Stimulated activated CD8-positive, alpha-beta memory T cell treated with anti-CD3 and anti-CD28 coated beads, Interleukin-2, amount 100 ng/mL, for 1 hour (primary cell): ENCODE measurements at places on chromosomes 7 and 10.

DNA sequence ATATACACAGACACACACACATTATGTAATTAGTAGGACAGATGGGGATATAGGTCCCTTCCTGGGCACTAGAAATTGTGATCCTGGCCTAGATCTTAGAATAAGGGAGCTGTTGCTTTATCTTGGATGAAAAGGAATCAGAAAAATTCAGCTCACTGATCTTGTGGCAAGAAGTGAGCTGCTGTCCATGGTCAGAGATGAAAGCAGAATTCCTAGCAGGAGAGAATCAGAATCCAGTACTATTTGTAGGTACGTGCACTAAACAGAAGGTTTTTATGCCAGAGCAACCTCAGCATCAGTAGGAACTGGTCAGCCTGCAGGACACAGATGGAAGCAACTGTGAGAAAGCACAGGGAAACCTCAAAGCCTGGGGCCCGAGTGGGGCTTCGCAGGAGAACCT lies 549.2 kb upstream of the POM121L12 start:
- DNase-seq: no peak

DNA sequence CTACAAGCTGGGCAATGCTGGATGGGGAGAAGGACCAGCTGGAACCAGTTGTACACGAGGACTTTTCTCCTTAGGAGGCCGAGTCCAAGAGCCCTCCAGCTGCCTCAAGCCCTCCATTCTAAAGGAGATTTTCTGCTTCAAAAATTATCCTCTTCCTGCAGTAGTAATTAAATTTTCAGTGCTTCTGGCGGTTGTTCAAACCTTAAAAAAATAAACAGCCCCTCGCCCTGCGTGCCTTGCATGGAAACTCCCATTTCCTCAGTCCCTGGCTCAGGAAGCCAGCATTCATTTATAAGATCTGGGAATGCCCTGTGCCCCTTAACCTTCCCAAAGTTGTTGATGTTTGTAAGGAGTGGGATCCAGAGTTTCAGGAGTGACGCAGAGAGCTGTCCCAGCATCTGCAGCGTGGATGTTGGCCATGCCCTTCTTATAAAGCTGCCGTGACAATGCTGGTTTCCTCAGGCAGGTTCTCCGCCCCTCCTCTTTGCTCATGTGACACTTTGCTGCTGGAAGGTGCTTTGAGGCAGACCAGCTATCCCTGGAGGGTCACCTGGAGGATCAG lies 24.0 kb upstream of the ACTR3B start:
- no peak for DNase-seq

DNA sequence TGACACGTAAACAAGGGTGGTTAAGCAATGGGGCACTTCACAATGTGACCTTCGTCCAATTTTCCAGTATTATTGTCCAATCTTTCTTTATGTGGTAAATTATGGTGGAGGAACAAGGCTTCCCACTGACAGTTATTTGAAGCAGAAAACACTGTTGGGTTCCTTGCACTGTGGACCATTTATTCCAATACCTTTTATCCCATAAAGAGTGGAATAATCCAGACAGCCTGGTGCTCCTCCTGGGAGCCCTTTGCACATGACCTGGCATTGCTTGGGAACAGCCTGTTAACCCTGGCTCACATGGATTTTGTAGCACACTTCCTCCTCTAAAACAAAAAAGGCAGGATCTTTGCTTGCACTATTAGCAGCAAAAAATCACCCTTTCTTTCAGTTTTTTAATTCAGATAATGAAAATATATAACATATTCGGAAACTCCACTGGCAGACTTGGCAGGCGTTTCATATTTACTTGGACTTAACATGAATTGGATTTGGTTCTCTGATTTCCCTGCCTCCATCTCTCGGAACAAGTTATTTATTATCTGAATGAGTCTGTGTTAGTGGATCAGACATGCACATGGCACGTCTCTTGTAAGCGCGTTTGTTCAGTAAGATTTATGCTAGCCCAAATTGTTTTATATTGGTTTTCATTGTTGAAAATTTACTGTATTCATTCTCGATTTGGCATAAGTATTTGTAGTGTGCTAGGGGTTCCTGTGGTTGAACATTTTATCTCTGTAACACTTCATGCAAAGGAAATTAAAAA lies 59.3 kb downstream of the BMPER start:
- no peak for DNase-seq

DNA sequence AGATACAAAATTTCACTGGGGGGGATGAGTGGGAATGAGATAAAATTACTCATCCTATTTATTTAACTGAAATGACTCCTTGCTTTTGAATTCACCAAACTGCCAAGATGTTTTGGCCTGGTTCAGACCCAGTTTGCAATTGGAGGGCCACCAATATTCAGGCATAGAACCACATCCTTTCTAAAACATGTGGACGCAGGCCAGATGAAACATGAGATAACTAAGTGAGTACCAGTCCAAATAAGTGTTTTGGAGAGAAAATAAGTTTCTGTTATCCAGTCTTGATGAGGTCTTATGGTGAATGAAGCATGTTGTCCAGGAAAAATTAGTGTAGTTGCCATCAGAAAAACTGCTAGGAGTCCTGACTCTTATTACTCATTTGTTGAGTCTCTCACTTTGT lies 36.3 kb upstream of the PDK4 start:
- DNase-seq: no peak

GRCh38 chr10:42149722-42150427 lies 488.5 kb downstream of the ZNF33B start:
- DNase-seq: no peak

- DNase-seq: no peak
Observed at GRCh38 chr10:11192304-11193000, 174.8 kb downstream of the CELF2 start.

DNA sequence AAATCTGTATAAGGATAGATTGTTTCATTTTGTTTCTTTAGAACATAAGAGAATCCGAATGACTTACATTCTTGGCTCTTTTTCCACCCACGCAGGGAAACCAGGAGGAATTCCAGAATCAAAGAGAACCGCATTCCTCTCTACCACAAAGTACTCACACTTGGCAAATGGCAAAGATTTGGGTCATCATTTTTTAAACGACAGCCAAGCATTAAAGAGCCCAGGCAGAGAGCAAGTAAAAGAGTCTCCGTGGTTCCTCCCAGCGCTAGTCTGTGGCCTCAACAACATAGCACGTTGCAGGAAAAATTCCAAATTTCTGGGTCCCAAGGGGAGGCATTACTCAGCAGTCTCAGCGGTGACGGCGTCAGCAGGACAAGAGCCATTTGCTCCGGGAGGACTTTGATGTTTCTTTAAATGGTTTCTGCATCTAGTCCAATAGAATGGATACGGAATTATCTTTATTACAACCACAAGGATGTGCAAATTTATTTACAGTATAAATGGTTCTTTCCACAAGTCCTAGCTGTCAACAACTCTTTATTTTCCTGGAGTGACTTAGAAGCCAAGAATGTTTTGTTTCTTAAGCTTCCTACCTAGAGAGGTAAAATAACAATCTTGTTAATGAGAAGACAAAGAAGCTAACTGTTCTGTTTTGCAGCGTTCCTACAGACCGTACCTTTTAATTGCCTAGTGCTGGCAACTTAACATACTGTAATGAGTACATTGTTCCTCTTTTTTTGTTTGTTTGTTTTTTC lies 232.5 kb downstream of the SKIDA1 start:
- DNase-seq: no peak

DNA sequence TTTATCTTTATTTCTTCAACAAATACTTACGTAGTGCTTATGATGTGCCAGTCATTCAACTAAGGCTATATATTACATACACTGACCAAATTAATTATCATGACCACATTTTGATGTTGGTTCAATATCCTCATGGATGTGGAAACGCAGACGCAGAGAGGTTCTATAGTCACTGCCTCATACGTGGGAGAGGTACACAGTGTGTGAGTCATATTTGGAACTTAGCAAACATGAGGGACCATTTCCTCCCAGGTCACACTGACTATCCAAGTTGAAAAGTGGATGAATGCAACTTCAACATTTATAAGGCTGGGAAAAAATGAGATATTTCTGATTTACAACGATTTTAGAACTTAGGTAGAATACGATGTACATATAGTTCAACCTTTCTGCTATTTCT lies 113.6 kb downstream of the PRLHR start:
- DNase-seq: no peak

DNA sequence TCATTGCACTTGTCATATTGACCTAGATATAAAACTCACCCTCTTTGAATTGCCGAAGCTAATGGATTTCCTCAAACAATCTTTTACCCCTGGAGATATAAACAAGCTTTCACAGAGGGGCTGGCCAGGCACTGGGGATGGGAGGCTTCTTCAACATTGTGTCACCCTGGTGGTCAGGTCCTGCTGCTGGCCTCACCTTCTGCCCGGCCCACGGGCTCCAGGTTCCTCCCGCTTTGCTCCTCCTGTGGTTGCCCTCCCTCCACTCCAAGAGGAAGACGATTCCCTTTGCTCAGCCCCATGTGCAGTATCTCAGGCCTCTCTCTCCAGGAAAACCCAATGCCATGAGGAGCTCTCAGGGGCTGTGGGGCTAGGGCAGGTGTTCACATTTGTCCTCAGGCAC lies 118.1 kb upstream of the ADCY1 start:
- no peak for DNase-seq

DNA sequence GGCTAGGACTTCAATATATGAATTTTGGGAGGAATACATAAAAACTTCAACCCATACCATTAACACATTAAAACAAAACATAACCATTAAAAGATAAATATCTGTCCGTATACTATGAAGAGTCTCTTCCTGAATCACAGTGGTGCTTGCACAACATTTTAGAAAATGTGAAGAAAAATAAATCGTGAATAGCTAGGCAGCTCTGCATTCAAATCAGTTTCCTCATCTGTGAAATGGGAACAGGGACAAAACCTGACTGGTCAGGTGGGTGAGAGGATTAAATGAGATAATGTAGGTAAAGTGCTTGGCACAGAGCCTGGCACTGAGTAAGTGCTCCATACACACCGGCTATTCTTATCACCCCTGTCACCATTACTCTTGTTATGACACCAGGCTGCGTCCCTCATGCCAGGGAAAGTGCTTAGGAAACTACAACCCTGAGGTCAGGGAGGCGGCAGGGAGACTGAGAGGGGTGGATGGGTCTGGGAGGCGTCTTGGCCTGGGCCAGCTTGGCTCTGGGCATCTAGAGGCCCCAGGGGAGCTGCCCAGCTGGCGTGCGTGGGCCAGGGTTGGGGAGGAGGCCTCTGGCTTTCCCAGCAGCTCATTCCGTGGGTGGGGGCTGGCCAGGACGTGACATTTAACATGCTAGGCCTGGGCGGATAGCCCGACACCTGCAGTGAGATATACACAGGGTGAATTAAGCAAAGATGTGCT lies 78.3 kb downstream of the SH3PXD2A start:
- DNase-seq: no peak

GRCh38 chr10:110802551-110803238 lies 69.0 kb upstream of the PDCD4 start:
- DNase-seq: peak; percentile 13

- DNase-seq: no peak
Observed at GRCh38 chr7:72343991-72344390, 68.1 kb downstream of the CALN1 start.

DNA sequence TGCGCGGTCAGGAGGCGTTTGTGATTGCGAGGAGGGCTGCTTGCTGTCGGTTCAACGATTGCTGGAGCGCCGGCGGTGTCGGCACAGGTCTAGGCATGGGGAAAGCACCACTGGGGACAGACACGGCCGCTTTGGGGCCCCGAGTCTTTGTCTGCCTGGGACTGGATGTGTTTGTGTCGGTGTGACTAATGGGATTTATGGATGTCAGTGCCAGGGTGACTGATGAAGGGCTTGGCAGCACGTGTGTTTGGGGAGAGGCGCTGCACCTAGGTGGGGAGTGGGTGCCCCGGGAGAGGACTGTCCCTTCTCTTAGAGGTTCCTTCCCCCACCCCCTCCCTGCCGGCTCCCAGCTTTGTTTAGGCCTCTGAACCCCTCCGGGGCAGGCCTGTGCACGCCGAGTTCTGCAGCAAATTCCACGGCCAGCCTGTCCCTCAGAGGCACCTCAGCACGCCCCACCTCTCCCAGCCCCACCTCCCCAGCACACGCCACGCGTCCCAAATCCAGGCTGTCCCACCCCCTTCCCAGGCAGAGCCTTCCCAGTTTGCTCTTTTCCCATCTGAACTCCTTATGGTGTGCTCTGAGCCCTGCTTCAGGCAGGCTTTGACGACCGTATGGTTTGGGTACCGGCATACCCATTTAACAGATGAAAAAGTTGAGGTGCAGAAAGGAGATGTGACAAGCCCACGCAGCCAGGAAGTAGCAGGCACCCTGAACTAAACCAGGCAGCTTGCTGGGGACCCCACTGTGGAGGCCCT lies 6.4 kb upstream of the TNRC18 start:
- DNase-seq: no peak

DNA sequence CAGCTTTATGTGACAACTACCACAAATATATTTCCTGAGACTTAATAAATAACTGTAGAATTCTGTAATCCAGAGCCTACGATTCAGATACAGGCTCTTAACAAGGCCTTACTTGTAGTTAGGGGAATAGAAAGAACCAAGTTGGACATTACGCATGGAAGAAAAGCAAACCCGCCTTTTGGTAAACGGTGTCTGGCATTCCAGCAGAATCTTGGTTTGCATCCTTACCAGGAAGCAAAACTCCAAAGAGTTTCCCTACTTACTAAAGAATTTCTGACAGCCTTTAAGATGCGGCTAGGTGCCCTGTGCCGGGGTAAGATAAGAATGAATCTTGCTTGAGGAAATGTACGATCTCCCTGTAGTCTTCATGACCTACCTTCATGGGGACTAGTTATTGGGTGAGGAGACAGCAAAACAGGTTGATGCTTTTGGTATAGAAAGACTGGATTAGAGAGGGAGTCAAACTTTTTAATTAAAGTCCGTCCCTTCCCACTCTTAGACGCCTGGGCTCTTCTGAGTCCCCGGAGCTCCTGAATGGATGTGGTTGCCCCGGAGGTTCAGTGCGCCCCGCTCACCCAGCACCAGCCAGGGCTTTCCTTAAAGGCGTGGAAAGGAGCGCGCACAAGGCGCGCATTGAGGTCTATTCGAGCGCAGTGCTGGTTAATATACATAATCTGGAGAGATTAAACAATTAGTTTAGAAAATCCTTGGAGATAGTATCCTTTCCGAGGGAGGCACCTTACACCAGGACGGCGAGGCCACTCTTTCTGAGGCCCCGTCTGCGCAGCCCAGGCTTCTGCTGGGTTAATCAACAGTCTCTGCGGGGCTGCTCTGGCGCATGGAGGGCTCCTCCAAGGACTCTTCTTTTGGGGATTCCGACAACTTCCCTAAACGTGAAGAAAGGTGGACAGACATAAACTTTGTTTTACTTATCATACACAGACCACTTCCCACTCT lies 11.5 kb downstream of the PTF1A start:
- DNase-seq: no peak

GRCh38 chr7:145735061-145735460 lies 381.5 kb upstream of the CNTNAP2 start:
- DNase-seq: no peak

- DNase-seq: no peak
Observed at GRCh38 chr7:51321961-51322515, 5.4 kb upstream of the COBL start.
